ENCODE measurements at places on chromosomes 3 and 15.

DNA sequence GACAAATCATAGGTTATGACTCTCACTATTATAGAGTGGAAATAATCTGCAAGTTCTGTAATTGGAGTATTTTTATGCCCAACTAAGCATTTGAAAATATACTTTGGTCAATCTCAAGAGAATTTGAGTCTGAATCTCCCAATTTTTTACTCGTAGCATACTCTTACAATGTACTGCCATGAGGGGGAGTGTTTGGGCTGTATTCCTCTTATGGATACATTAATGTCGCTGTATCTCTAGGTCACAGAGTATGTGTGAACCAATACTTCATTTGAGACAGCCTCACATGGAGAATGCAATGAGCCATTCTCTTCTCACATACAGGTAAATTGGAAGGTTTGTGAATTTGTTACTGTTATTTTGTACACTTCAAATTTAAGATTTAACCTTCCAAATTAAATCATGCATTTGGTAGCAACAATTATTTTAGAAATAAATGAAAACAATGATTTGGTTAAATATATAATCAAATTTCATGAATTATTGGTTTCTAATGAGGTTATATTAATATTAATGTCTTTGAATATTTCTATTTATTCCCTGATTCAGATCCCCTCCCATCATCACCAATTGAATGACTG lies 5.5 kb upstream of the CD200 start:
- no peak for DNase-seq

DNA sequence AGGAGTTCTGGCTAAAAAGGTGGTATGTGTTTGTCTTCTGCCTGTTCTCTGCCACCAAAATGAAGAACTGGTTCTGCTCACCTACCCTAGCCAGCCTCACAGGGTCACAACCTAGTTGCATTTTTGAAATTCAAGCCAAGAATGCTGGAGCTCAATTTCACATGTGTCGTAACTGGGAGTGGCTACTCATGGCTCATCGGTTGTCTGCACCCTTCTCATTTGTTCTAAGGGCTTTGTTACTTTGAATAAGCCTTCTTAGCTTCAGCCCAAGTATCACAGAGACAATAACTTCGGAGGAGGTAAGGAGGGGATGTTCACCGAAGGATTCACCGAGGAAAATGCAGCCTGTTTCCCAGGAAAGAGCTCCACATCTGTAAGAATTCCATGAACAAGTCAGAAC lies 134.3 kb upstream of the RARB start:
- DNase-seq, result no peak

GRCh38 chr3:24227635-24228034 lies 267.0 kb downstream of the THRB start:
- DNase-seq, result no peak

DNA sequence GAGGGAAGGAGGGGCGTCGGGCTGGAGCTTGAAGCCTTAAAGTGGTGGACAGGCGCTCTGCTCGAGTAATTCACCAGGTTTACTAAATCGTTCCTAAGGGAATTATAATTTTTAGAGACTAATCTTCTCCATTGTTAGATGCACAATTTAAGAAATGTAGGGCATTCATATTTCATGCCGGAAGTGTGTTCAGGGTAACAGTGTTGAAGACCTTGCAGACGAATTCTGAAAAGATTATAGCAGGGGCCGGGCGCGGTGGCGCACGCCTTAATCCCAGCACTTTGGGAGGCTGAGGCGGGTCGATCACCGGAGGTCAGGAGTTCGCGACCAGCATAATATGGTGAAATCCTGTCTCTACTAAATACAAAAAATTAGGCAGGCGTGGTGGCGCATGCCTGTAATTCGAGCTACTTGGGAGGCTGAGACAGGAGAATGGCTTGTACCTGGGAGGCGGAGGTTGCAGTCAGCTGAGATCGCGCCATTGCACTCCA lies 365 bp upstream of the GTF2A2 start:
- no peak for DNase-seq

GRCh38 chr15:25397100-25397499 lies 41.7 kb downstream of the UBE3A start:
- no peak for DNase-seq

DNA sequence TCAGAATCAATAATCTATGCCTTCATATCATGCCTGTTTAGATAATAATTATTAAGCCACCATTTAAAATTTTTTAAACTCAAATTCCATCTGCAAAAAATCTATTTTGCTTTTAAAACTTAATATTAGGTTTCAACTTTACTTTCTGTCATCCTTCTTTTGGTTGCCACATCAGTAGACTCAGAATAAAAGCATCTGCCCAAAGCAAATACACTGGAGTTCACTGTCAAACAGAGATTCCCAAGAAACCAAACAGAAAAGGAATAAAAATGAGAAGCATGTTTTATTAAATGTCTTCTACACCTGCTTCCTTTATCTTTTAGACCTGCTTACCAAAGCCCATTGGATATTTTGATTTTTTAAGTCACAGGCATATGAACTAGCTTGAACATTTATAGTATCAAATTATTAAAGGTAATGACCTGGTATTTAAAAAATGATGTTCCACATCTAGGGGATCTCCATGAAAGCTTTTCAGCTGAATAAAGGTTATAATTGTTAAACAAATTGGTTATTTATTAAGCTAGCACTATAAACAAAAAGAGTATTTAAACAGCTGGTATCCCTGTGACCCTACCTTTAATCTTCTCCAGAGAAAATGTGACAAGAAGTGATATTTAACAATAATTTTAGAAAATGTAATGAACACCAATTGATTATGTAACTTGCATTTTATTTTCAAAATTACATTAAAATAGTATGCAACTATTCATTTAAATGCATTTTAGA lies 62.5 kb downstream of the ALCAM start:
- DNase-seq, result no peak

DNA sequence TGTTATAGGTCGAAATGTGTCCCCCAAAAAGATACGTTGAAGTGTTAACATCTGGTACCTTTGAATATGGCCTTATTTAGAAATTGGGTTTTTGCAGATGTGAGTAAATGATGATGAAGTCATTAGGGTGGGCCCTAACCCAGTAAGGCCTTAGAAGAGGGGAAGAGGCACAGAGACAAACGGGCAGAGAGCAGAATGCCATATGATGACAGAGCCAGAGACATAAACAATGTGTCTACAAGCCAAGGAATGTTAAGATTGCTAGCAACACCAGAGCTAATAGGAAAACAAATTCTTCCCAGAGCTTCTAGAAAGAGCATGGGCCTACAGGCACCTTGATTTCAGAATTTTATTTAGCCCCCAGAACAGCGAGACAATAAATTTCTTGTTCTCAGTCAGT lies 693.1 kb upstream of the NECTIN3 start:
- no peak for DNase-seq

GRCh38 chr3:128316481-128316891 lies 150.2 kb downstream of the DNAJB8 start:
- DNase-seq, result no peak

- no peak for DNase-seq
Measured at GRCh38 chr15:67382723-67383122, 128.1 kb downstream of the IQCH start.

- no peak for DNase-seq
Measured at GRCh38 chr3:185070491-185071286, 82.2 kb downstream of the C3orf70 start.

DNA sequence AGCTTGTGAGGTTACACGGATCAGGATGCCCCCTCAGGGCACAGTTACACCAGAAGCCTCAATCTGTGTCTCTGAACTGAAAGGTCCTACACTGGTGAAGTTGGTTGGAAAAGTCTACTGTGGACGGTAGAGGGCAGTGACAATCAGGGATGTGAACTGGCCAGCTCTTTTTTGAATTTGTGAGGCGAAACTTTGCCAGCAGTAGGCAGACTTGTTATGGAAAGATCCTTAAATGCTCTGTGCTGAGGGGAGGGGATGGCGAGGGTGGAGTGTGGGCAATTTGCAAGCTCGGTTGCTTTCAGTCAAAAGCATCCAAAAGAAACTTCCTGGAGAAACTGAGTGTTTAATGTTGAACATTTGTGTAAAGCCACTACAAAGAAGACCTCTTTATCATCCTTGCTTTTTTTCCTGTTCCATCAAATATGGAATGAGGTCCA lies 127.4 kb upstream of the ABHD17C start:
- DNase-seq, result peak; percentile 66

GRCh38 chr3:42923606-42924005 lies 17.7 kb downstream of the ZNF662 start:
- DNase-seq, result no peak
